Heart right ventricle (tissue), 16 donors: ENCODE measurements at places on chromosomes 2 and 18.
A peak's percentile ranks its signal among the peaks of the same experiment; 100 is the strongest.

- DNase-seq: no peak
Observed at GRCh38 chr18:63175264-63175663, 144.3 kb downstream of the BCL2 start.

GRCh38 chr2:215590010-215590745 is 154.3 kb upstream of the FN1 start:
- no peak for DNase-seq

DNA sequence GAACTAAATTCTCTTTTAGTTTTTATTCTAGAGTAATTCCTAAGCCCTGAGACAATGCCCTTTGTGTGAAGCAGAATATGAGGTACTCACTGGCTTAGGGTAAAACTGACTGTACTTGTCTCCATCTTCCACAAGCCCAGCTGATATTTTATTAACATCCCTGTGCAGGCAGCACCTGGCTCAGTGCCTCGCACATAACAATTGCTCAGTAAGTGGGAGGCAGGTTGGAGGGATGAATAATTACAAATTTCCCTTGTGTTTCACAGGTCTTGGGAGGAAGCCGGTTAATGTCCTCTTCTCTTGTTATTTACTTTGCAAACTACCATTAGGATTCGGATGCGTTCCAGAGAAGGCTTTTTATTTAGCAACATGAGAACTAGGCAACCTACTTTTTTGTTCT is 249.8 kb upstream of the FSHR start:
- no peak for DNase-seq

- DNase-seq: peak; percentile 26
Observed at GRCh38 chr2:218168635-218169462, 2.1 kb upstream of the CXCR1 start.
